ENCODE measurements at places on chromosomes 12 and 14.

DNA sequence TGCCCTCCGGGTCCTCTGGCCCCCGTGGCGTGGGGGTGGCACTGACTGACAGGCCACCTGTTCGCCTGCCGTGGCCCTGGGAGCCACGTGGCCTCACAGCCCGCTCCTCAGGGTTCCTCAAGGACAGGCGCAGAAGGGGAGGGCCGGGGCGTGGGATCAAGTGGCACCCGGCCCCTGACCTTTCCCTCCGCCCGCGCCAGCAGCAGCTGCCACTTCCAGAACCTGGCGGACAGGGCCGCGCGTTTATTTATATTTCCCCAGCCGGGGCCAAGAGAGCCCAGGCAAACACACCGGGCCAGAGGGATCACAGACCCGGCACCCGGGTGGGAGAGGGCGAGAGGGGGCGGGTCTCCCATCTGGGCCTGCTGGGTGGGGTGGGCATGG is 92.6 kb downstream of the RFLNA start:
- ATAC-seq = no peak

DNA sequence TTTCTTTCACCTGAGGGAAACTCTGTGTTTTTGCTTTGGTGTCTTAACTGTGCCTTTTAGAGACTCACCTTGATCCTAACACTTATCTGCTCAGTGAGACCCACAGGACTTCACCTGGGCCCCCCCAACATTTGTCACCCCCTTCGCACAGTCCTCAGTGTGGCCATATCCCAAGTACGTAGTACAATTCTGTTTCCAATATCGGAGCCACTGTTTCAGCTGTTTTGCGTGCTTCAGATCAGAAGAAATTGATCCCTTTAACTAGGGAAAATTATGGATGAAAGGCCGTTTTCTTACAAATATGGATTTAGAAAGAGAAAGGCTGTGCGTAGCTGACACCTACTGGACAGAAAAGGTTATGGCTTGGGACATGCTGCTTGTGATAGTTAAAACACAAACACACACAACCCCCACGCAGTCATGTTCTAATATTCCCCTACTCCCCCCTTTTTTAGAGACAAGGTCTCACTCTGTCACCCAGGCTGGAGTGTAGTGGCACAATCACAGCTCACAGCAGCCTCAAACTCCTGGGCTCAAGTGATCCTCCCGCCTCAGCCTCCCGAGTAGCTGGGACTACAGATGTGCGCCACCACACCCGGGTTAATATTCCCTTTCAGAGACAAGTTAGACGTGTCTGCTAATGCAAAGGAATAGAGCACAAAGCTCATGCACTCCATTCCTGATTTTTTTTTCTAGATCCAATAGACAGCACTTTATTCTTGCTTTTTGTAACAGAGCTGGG is 3.6 kb upstream of the SLC7A8 start:
- ATAC-seq = peak; percentile 47

GRCh38 chr12:209246-209645 is 4.7 kb downstream of the SLC6A12 start:
- no peak for ATAC-seq

GRCh38 chr14:73783107-73783727 is 68.4 kb upstream of the PTGR2 start:
- no peak for ATAC-seq

GRCh38 chr14:74656964-74657363 is 44.9 kb upstream of the LTBP2 start:
- ATAC-seq = no peak

GRCh38 chr12:121297435-121297991 is 1.0 kb upstream of the CAMKK2 start:
- ATAC-seq = no peak

GRCh38 chr12:119381471-119382235 is 47.1 kb downstream of the CCDC60 start:
- no peak for ATAC-seq

- no peak for ATAC-seq
Measured at GRCh38 chr12:16610001-16610585, 4.1 kb upstream of the LMO3 start.

DNA sequence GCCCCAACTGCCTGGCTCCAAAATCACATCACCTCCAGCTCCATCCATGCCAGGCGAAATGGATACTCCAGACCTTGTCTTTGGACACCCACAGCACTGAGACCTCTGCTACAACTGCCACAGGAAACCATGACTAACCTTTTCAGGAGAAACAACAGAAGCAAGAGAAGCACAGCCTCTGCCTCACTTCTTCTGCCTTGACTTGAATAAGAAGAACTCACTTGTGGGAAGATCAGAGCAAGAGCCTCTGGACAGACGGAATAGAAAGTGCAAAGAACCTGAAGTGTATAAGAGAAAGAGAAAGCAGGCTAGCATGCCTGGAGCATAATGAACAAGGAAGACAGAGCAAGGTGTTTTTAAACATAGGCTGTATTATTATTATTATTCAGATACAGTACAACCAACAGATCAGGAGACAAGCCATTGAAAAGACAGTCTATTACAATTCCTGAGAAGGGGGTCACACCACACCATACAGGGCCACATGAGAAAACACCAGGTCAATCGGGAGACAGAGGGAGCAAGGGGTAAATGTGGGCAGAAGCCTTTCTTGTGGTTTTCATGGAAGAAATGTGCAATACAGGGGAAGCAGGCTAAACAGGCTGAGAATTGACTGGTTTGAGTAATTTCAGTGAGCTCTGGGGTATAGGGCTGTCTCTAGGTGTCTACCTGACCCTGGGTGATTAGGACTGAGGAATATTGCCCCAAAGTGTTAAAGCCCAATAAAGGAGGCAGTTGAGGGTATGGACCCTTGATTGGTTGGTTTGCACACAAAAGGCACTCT is 7.4 kb upstream of the OR10P1 start:
- ATAC-seq = no peak

GRCh38 chr14:32597771-32598170 is 268.7 kb downstream of the AKAP6 start:
- no peak for ATAC-seq

DNA sequence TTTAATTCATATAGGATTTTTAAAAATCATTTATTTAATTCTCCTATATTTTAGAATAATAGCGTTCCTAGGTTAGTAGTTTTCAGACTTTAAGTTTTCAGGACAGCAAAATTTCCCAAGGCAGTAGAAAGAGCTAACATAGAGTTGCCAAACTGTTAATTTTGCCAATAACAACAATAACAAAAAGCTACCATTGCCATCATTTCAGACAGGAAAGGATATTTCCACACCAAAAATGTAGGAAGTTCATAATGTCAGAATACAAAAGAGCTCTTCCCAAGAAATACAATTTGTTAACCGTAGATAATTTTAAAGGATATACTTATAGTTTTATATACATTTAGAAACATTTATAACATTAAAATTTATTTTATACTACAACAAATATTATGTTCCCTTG is 81.4 kb upstream of the EEA1 start:
- ATAC-seq = no peak

GRCh38 chr12:11669348-11669747 is 19.9 kb downstream of the ETV6 start:
- no peak for ATAC-seq

DNA sequence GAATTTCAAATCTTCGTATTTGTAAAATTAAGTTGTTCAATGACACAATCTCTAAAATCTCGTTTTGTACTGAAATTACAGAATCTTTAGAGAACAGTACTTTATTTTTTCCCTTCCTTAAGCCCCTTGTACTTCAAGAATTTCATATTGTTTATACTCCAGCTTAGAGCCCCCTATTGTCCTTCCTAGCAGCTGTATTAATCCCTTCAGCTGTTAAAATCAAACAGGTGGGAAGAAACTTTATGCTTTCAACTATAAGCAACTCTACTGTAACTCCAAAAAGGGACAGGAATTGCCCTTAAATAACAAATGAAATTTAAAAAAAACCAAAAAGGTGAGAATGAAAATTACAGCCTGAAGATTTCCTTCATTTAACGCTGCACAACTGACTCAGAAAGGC is 1.7 kb downstream of the NACA start:
- no peak for ATAC-seq

GRCh38 chr12:45232756-45233372 is 17.0 kb downstream of the ANO6 start:
- ATAC-seq = peak; percentile 75

- no peak for ATAC-seq
Measured at GRCh38 chr14:105050551-105050897, 14.7 kb downstream of the GPR132 start.

- no peak for ATAC-seq
Measured at GRCh38 chr12:82383930-82384552, 25.7 kb downstream of the METTL25 start.

GRCh38 chr12:126397071-126397581 is 1331.9 kb downstream of the AACS start:
- ATAC-seq = peak; percentile 83

DNA sequence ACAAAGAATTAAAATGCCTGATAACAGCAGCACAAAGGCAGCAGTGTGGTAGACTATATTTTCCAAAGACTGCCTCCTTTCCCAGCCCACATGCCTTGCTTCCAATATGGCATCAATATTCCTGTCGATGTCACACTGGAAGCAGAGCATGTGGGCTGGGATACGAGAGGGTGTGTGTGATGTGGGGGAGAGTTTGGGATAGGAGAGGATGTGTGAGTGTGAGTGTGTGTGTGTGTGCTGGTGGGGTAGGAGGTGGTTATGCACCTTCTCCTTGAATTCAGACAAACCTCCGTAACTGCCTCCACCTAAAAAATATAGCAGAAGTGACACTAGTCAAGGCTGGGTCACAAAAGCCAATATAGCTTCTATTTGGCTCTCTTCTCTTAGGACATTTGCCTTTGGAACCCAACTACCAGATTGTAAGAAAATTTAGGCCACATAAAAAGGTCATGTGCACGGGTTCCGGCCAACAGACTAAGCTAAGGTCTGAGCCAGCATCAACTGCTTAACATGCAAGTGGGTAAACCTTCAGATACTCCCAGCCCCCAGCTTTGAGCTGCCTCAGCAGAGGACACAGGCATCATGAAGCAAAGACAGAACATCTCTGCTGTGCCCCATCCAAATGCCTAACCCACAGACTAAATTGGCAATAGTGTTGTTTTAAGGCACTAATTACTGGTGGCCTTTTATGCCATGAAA is 29.5 kb downstream of the SPPL3 start:
- ATAC-seq = no peak

- peak; percentile 77 for ATAC-seq
Measured at GRCh38 chr12:108090932-108091678, 38.0 kb upstream of the WSCD2 start.

- ATAC-seq = no peak
Measured at GRCh38 chr12:123037791-123038190, 57.3 kb downstream of the ARL6IP4 start.

- no peak for ATAC-seq
Measured at GRCh38 chr14:105925615-105926372, 399.4 kb downstream of the TMEM121 start.

- ATAC-seq = no peak
Measured at GRCh38 chr14:79911744-79912143, 299.6 kb downstream of the DIO2 start.

GRCh38 chr12:96720363-96720705 is 186.7 kb upstream of the NEDD1 start:
- peak; percentile 16 for ATAC-seq
